ENCODE measurements at places on chromosomes 13 and 19.

- no peak for DNase-seq
Observed at GRCh38 chr13:26186995-26187394, 35.1 kb downstream of the RNF6 start.

GRCh38 chr19:4695224-4695731 lies 25.1 kb upstream of the MYDGF start:
- no peak for DNase-seq

DNA sequence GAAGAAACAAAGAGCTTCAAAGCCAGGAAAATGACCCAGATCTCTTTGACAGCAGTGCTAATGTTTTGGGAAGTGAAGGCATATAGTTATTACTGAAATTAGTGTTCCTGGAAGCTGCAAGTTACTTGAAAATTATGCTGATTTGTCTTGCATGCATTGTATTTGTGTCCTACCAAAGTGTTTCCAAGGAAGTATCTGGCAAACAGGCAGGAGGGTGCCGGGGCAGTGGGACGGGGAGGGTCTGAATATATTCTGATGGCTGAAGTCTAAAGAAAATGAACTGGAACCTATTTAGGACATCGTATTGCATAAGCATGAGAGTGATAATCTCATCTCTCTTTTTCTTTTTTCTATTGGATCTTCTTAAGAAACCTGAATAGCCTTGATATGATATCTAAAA lies 9.0 kb downstream of the RNASEH2B start:
- DNase-seq: no peak

DNA sequence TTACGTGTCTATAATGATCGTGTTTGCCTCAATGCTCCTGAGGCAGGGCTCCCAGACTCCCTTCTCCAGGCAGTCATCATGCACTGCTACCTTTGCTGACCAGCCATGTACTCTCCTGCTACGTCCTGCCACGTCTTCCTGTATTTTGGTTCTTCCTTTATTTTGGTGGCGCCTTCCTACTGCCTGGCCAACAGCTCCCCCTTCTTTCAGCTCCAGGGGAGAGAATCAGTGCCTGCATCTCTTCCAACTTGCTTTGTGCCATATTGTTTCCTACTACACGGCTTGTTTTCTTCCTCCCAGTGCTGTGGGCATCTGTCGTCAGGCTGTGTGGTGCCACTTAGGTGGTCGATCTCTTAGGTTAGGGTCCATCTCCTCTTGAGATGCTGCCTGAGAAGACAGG lies 96.2 kb downstream of the FGF9 start:
- no peak for DNase-seq

GRCh38 chr13:64662887-64663593 lies 2567.1 kb downstream of the PCDH9 start:
- no peak for DNase-seq

DNA sequence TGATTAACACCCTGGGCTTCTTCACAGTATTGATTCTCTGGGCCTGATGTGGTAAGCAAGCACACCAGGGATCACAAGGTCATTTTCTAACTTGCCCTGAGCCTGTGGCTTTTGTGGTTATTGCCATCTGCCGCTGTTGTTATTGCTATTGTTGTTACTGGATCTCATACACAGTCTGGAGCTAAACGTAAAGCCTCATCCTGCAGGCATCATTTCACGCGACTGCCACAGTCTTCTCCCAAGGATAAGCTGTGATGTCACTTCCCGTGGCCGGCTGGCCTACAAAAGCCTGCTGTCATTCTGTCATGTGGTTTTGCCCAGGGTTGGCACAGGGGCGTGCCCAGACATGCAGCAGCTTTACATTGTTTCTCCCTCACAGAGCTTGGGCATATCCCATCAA lies 154.0 kb upstream of the GPR12 start:
- DNase-seq: peak; percentile 42

DNA sequence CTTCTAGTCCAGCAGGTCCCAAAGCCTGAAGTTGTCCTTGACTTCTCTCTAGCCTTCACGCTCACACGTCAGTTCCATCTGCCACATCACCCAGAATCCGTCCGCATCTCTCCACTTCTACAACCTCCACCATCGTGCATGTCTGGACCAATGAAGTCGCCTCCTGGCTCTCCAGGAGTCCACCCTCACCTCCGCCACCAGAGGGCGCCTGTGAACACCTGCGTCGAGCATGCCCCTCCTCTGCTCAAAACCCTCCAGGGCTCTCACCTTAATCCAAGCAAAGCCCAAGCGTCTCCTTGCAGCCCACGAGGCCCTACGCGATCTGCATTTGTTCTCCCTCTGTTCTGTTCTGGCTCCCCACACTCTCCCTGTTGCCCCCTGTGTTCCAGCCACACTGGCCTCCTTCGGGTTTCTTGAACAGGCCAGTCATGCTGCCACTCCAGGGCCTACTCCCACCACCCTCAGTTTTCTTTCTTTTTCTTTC lies 3.7 kb downstream of the USHBP1 start:
- DNase-seq: peak; percentile 94

- DNase-seq: no peak
Observed at GRCh38 chr19:17542793-17543582, 12.5 kb upstream of the COLGALT1 start.

GRCh38 chr13:37173214-37173613 lies 67.8 kb upstream of the CSNK1A1L start:
- DNase-seq: no peak

GRCh38 chr19:55640577-55641425 lies at the start of gene ZNF580:
ZNF580 (plus strand) TSS chr19:55641002; CDS start chr19:55642509, 1,507 bp downstream.
- peak; percentile 81 for DNase-seq

- peak; percentile 83 for DNase-seq
Observed at GRCh38 chr19:54162241-54162805, 2.8 kb upstream of the LENG1 start.

DNA sequence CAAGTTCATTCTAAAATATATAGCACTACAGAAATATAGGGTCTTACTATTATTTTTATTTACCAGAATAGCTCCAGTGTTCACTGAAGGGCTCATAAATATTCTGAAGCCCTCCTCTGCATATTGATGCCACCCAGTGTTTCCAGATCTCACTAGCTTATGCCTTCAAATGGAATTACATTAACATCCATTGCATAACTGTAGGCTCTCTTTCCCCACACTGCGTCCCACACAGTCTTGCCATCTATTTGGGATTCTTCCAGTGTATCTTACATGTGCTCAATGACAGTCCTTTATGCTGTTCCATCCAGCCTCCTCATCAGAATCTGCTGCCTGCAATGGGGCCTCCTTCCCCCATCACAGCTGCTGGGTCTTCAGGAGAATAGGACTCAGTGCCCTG lies 137.2 kb downstream of the CYSLTR2 start:
- DNase-seq: no peak

- no peak for DNase-seq
Observed at GRCh38 chr13:89169951-89170350, 1498.8 kb downstream of the SLITRK5 start.

DNA sequence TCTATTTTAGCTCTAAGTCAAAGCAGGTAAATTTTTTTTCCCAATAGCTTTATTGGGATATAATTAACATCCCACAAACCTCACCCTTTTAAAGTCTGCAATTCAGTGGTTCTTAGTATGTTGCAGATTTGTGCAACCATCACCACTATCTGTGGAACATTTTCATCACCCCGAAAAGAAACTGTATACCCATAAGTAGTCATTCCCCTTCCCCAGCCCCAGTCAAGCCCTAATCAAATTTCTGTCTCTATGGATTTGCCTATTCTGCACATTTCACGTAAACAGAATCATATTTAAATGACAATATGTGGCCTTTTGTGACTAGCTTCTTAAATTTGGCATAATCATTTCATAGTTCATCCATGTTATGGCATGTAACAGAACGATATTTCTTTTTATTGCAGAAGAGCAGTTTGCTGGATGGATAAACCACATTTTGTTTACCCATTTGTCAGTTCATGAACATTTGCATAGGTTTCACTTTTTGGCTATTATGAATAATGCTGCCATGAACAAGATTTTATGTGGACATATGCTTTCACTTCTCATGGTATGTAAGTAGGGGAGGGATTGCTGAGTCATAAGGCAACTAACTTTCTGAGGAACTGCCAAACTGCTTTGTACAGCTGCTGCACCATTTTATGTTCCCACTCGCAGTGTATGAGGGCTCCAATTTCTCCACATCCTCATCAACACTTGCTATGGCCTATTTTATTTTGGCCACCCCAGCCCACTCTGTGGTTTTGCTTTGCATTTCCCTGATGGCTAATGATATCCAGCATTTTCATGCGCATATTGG lies 10.9 kb downstream of the SLC46A3 start:
- peak; percentile 84 for DNase-seq

GRCh38 chr13:111046590-111047141 lies 68.4 kb upstream of the ARHGEF7 start:
- DNase-seq: peak; percentile 42

DNA sequence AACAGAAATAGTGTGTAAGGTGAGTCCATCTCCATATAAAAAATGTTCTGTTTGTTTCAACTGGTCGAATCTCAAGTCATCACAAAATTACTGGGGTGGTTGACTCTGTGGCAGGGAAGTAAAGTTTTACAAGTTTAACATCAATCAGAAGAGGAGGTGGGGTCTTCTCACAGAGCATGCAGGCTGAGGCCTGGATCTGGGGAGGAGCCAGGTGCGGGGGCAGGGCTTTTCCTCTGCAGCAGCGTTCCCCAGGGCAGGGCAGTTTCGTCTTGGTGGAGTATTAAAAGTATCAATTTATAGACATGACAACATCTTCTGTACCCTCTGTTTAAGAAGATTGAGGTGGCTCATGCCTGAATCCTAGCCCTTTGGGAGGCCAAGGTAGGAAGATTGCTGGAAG lies 68.8 kb downstream of the SLC7A9 start:
- DNase-seq: no peak

GRCh38 chr13:112804374-112804773 lies 114.5 kb downstream of the ATP11A start:
- no peak for DNase-seq

DNA sequence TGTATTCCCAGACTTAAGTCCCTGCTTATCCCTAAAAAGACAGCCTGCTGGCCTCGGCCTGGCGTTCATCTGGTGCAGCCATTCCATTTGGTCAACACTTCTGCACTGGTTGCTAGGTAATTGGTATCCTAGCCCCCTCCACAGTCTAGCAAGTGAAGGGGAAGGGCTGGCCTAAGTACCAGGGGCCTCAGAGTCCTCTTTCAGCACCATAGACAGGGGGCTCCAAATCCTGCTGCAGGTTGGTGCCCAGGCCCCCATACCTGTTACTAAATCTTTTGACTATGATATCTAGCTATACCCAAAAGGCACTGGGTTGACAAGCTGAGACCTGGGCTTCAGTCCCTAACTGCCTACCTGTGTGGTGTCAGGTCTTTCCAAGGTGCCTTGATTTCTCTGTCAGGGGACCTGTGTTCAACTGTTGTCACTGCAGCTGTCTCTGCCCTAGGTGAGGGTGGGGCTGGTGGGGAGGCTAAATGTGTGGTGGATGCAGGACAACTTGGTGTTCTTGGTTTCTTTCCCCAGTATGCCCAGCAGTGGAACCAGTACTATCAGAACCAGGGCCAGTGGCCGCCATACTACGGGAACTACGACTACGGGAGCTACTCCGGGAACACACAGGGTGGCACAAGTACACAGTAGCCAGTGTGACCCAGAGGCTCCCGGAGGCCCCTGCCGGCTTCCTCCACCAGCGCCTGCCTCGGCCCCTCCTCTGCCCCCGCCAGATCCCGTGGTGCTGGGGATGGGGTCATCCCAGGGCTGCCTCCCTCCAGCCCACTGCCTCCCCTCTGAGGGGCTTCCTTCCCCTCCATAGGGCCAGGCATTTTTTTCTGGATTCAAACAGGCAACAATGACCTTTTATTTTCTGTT lies 3.8 kb upstream of the CCDC97 start:
- DNase-seq: no peak

DNA sequence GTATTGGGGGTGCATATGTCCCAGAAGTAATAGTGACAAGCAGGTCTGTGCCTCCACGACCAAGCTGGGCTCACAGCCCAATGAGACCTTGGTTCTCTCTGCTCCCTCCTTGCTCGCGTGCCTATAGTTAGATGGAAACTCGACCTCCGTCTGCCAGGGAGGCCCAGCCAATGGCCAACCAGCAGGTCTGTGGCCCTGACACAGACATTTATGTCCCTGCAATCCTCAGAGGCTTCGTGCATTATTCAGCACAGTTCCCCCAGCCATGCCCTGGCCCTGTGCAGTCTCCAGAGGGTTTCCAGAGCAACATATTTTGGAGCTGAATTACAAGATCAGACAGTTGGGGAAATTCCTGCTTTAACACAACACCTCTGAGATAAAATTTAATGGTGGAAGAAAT lies 105.1 kb downstream of the UQCRFS1 start:
- DNase-seq: no peak

DNA sequence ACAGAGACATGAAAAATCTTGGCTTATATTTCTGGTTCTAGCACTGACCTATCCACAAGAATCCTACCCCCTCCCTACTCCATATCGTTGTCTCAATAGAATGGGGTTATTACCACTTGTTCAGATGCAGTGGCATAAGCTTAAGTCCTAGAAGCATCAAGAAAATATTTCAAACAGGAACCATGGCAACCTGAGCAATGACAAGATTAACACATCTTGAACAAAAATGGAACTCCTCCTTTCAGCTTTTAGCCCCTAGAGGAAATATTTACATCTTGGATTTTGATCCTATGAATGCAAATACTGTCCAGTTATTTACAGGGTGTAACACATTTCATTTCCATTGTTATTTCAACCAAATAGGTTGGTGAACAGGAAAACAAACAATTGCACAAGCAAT lies 46.1 kb upstream of the TSC22D1 start:
- DNase-seq: no peak
